Upper lobe of right lung (tissue), 1 donor: ENCODE measurements at places on chromosomes 16 and 17.
A peak's percentile ranks its signal among the peaks of the same experiment; 100 is the strongest.

- no peak for DNase-seq
These were observed 1.5 kb upstream of the CPNE7 start for GRCh38 chr16:89573826-89574680.

GRCh38 chr17:16040710-16041251, 41.2 kb downstream of the TTC19 start:
- DNase-seq = no peak

- DNase-seq = no peak
These were observed 13.4 kb downstream of the C17orf58 start for GRCh38 chr17:67982686-67983382.

- peak; percentile 91 for DNase-seq
These were observed 3.5 kb downstream of the KRT10 start for GRCh38 chr17:40818733-40819527.

DNA sequence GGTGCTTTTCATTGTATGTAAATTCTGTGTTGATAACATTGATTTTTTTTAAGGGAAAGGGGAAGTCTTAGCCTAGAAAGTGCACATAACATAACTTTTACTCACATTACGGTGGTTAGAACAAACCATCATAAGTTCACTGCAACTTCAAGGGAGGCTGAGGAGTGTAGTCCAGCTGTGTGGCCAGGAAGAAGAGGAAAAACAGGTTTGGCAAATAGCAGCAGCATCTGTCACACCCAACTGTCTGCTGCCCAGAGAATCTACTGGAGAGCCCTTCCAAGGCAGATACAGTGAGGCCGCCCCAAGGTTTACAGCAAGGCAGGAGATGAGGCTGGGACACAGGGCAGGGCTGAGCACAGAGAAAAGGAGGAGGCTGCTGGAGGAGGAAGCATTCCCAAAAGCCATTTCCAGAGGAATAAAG, 60.6 kb downstream of the AIPL1 start:
- no peak for DNase-seq

GRCh38 chr17:34314279-34314678, 5.0 kb upstream of the CCL8 start:
- no peak for DNase-seq

DNA sequence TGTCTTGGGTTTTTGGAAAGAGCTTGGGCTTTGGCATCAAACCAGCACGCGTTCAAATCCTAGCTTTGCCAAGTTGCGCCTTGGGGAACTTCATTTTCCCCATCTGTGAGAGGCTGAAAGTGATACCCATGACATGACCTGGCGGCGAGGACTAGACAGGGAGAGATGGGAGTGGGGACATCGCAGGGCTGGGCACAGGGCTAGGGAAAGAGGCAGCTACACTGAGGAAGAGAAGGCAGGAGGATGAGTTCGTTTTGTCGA, 202.9 kb downstream of the IRF8 start:
- DNase-seq = no peak

DNA sequence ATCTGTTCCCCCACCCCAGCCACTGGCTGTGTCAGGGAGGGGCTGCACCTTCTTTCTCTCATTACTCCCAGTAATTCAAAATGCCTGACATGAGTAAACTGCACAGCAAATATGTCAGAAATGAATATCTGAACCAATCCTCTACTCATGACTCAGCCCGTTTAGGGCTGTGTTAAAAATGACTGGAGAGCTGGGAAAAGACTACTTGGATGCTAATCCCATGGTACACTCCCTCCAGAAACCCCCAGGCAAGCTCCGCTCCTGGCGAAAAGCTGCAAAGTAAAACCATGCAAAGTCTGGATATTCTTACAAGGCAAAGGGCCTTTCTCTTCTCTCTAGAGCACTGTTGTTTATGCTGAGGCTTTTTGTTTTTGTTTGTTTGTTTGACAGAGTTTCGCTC, 448.1 kb upstream of the DYNLRB2 start:
- DNase-seq = no peak

GRCh38 chr17:82332669-82333278, 792 bp downstream of the SECTM1 start:
- DNase-seq = peak; percentile 77

- no peak for DNase-seq
These were observed 7.9 kb upstream of the TMIGD1 start for GRCh38 chr17:30341703-30342249.
